NCI-H146 (cell line): ENCODE measurements at places on chromosomes 12 and 14.
A peak's percentile ranks its signal among the peaks of the same experiment; 100 is the strongest.

GRCh38 chr14:88264116-88264515 is 59.0 kb downstream of the KCNK10 start:
- peak; percentile 2 for DNase-seq

GRCh38 chr12:121799842-121800693 is 3.7 kb upstream of the SETD1B start:
- DNase-seq = peak; percentile 86

- no peak for DNase-seq
These were observed 128.1 kb downstream of the NRXN3 start for GRCh38 chr14:78298298-78298697.

GRCh38 chr12:27180906-27181505 is 63.1 kb upstream of the STK38L start:
- DNase-seq = no peak

- no peak for DNase-seq
These were observed 28.6 kb upstream of the BATF start for GRCh38 chr14:75493592-75494087.
